Activated T-cell treated with anti-CD3 and anti-CD28 coated beads for 1 hour (primary cell): ENCODE measurements at places on chromosomes 4 and X.

- no peak for DNase-seq
These were observed 7.9 kb downstream of the PLK4 start for GRCh38 chr4:127888559-127888958.

DNA sequence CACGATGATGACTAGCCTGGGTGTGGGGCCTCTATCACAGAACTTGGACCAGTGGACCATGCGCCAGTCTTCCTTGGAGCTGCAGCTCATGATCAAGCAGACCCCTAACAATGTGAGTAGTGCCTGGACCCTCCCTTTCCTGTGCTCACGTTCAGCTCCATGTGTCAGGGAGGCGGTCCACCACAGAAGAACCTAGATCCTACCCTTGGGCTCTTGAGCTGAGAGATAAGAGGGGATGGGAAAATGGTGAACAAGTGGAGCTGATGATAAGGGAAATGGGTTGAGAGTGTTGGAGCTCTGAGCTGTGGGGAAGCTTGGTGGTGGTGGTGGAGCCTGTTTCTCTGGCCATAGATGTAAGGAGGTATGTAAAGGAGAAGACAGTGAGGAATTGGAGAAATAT is 13.1 kb downstream of the MED12 start:
- DNase-seq, result no peak

- no peak for DNase-seq
These were observed 99.3 kb upstream of the PRKG2 start for GRCh38 chr4:81314196-81314896.

DNA sequence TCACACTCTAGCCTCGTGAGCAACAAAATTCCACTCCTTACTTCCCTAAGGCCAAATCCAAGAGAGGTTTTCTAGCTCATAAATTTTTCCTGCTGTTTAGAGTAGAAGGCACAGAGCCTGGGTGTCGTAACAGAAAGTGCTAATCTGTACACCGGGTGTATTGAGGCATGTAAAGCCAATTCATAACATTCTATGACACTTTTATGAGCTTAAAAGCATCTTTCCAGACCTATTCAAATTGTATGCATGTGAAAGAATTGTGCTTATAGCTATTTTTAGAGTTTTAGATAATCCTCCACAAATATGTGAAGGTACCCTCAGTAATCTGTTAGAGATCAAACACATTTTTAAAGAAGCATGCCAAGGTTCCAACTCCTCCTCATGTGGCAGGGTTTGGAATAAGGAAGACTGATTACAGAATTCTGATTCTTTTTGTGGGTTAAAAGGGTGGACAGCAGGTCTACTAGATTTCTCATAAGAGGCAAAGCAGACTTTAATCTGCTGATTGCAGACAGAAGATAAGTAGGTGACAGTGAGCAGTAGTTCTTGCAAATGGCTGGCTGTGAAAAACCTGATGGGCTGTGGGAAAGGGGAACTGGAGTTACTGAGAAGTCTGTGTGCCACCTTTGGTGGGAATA is 25.5 kb upstream of the LRCH2 start:
- DNase-seq, result no peak

GRCh38 chr4:99148550-99148949 is 4.5 kb upstream of the ADH4 start:
- no peak for DNase-seq

- DNase-seq, result no peak
These were observed 99.4 kb downstream of the GPR82 start for GRCh38 chrX:41823402-41823801.

- DNase-seq, result no peak
These were observed 115.1 kb downstream of the SH3KBP1 start for GRCh38 chrX:19772096-19772821.

DNA sequence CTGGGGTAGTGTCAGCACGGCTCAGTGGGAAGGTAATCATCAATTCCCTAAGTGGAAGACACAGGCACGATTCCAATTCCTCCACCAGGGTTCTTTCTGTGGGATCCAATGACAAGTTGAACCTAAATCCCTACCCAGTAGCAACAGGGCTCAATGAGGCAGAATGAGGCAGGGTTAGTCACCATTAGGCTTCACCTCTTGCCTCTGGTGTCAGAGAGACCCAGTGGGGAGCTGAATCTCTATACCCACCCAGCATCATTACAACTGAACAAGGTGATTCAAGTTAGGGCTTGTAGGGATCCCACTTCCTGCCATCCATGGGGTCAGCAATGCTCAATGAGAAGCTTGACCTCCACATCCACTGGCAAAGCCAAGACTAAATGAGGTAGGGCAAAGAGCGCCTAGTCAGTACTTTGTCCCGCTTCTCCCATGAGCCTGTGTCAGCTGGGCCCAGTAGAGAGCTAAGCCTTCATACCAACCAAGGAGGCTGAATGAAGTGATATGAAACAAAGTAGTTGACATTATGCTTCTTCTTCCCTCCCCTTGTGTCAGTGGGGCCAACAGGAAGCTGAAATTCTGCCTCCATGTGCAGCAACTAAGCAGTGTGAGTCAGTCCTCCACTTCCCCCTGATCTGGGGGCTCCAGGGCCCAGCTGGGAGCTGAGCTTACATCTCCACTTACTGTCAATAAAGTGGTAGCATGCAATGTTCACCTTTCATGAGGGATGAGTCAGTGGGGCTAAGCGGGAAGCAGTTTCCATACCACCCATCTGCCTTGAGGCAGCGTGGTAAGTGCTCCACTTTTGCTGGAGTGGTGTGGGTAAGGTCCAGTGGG is 36.4 kb upstream of the RBM41 start:
- no peak for DNase-seq

DNA sequence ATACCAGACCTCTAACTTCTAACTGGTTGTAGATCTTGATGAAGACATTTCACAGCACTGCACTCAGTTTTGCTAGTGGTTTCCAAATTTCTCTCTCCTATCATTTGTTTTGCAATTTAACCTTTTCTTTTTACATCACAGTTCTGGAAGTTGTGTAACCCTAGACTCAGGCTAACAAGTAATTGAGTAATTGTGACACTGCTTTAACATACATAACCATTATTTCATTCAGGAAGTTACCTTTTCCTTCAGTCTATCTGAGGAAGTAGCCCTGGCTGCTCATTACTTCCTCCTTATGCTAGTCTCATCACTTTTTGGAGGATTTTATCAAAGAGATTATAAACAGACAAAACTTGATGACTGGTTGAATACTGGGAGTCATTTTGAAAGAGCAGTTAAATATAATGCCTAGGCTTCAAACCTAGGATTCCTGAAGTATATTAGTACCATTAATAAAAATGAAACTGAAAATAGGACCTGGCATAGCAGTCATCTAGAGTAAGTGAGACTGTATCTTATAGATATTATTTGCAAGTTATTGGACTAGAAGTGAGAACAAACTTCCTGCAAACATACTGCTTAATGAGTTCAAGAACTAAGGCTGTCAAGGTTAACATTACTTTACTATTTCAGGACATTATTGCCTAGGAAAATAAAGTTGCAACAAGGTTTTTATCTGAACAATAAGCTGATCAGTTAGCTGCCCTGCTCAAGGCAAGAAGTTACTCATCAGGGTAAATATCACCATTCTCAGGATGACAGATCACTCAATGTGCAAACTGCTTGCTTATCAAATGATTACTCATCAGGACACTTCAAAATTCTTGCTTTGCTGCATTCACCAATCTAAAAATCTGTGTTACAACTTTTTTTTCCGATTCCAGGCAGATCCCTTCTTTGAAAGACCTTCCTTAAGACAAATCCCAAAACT is 25.6 kb upstream of the TEX13C start:
- no peak for DNase-seq

DNA sequence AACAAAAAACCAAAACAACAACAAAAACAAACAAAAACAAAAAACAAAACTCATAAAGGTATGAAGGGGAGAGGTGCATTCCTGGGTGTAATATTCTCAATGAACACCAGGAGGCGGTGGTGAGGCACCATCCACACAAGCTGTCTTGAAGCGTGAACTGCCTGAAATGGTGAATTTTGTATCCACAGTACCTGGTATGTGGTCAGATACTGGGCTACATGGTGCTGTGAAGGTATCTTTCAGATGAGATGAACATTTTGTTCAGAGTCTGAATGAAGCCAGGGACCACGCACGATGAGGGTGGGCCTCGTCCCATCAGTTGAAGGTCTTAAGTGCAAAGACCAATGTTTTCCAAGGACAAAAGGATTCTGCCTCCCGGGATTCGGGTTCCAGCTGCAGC is 58.5 kb downstream of the ASMT start:
- DNase-seq, result peak; percentile 24

DNA sequence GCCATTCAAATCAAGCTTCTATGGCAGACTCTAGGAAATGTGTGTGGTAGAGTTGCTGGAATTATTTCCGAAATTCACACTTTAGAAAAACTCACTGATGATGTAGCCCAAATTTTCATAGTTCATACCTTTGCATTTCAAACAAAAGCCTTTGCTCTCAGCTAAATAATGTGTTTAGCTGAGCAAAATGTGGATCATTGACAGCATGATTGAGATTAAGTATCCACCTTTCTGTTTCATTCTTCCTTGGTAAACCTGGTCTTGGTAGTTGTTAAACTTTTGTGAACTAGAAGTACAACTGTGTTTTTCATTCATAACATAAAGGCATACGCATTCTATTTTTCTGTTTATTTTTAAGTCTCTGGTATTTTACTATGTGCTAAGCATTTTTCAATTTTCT is 7.2 kb downstream of the PCDH7 start:
- DNase-seq, result no peak

DNA sequence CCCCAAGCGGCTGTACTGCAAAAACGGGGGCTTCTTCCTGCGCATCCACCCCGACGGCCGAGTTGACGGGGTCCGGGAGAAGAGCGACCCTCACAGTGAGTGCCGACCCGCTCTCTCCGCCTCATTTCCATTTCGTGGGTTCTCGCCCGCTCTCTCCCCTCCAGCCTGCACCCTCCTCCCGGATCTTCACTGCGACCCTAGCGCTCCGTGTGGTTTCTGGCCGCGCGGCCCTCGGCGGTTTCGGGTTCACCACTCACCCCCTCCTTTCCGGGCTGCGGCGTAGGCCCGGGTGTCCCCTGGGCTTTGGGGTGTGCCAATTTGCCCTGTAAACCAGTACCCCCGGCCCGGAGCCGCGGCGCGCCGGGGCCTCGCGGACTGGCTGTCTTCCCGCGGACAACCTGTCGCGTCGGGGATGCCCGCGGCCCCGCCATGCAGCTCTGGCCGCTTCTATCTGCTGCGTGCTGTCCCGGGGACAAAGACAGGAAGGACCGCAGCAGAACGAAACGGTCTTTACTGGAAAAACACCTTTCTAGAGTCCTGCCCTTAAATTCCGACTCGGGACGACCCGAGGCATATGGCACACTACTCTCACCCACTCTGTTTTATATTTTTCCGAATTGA is 737 bp downstream of the FGF2 start:
- DNase-seq, result no peak

DNA sequence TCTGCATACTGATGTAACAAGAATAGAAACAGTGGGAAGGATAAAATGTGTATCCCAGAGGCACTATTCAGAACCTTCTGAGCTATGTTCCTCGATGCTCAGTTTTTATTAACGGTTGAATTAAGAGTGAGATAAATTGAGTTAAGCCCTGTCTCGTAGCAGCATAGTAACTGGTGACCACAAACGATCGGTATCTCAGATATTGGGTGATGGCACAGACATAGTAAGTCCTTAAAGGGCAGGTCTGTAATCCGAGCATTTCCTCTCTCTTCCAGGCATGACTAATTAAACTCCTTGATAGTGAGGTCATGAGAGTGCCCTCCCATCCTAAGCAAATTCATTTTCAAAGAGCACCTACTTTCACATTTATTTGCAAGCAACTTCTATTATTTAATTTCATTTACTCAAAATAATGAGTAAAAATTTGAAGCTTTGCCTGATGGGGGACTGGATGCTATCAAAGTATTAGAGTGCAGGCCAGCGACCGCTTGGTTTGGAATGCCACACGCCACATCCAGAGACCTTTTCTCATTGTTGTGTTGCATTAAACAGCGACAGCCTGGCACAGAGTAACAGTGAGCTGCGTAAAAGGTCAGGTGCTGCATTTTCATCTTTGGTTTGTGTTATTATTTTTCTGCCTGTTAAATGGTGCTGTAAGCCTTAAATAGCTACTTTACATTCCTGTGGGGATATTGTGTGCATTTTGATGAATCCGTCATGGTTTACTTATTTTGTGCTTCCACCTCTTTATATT is 101.9 kb downstream of the PCDH7 start:
- DNase-seq, result no peak

DNA sequence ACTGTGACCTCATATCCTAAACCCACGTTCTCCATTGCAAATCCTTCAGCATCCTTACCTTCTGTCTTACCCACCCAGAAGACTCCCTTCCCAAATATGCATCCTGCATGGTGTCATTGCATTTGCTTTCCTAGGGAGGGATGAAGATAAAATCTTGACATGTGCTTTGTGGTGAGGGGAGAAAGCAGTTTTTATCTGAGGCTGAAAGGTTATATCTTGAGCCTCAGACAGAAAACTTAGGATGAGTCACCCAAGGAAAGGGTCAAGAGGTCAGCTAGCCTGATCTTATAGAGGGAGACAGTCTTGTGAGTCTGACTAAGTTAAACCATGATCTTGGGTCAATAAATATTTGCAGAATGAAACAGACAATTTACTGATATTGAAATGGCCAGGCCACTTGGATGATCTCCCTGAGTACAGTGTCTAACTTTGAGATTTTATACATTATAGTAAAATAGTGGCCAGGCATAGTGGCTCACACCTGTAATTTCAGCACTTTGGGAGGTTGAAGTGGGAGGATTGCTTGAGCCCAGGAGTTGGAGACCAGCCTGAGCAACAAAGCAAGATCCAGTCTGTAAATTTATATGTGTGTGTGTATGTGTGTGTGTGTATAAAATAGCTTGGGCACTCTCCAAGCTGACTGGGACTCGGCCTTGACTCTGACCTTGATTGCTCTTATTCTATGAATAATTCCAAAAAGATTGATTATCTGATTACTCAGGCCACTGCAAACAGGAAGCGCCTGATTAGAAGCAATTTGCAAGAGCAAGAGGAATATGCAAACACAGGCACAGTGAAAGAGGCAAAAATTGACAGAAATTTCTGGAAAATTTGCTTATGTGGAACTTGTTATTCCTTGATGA is 15.4 kb upstream of the FAM9C start:
- no peak for DNase-seq

GRCh38 chr4:140222171-140222570 is 68.2 kb upstream of the MAML3 start:
- no peak for DNase-seq

DNA sequence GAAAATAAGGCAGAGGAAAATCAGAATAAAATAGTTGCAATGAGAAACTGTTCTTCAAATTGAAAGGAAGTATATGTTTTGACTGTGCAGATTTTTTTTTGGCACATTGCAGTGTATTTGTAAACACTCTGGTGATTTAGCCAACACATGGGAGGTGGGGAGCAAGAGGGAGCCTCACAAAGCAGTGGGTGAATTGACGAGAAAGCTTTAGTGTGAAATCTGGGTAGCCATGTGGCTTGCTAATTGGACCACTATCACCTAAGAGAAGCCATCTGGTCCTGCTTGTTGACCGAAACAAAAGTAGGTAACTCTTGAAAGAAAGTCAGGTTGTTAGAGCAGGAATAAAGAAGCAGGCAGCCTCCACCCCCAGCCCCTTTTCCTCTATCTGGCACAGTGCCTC is 10.4 kb downstream of the CLCN5 start:
- DNase-seq, result no peak
